Epithelial cell of proximal tubule (primary cell): ENCODE measurements at places on chromosomes 5 and 9.

DNA sequence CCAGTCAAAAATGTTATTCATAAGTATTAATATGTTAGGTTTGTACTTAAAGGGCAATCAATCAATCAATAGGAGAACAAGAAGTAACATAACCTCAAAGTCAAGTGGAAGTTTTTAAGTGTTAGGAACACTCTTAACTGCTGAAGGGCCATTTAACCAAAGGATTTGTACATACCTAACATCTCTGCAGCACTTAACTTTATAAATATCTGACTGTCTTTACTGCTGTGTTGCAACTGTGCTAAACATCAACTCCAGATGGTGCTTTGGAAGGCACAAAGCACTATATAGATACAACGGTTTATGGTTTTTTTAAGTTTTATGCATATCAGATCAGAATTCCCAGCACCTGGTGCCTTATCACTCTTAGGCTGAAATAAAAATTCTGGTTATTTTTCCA is 604.9 kb upstream of the PTGER4 start:
- DNase-seq: no peak

DNA sequence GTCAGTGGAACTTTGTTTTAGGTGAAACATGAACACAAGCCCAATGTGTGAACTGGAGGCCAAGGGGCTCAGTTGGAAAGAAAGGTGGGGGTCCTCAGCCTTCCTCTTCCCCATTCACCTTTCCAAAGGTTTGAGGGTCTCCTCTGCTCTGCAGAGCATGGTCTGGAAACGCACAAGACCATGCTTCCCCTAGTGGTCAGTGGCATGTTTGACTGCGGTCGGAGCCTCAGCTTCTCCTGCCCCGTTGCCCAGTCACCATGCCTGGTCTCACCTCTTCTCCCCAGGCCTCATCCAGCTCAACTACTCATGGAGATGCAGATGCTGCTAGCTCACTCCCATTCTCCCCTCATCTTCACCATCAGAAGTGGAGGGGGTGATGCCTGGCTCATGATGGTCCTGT is 340.3 kb downstream of the GADD45G start:
- no peak for DNase-seq

DNA sequence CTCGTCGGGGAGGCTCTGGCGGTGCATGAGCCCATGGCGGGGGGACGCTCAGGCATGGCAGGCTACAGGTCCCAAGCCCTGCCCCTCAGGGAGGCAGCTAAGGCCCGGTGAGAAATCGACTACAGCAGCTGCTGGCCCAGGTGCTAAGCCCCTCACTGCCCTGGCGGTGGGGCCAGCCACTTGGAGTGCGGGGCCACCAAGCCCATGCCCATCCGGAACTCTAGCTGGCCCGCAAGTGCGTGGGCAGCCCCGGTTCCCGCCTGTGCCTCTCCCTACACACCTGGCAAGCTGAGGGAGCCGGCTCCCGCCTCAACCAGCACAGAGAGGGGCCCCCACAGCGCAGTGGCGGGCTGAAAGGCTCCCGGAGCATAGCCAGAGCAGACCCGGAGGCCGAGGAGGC is 1896.9 kb upstream of the CDH6 start:
- no peak for DNase-seq

DNA sequence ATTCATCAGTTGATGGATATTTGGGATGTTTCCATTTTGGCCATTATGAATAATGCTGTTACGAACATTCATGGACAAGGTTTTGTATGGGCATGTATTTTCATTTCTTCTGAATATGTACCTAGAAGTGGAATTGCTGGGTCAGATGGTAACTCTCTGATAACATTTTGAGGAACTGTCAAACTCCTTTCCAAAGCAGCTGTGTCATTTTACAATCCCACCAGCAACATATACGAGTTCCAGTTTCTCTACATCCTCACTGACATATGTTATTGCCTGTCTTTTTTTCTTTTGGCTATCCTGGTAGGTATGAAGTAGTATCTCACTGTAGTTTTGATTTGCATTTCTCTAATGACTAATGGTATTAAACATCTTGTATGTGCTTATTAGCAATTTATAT is 86.7 kb downstream of the PRKACG start:
- no peak for DNase-seq

GRCh38 chr5:8184455-8185063 is 315.6 kb downstream of the MTRR start:
- no peak for DNase-seq

DNA sequence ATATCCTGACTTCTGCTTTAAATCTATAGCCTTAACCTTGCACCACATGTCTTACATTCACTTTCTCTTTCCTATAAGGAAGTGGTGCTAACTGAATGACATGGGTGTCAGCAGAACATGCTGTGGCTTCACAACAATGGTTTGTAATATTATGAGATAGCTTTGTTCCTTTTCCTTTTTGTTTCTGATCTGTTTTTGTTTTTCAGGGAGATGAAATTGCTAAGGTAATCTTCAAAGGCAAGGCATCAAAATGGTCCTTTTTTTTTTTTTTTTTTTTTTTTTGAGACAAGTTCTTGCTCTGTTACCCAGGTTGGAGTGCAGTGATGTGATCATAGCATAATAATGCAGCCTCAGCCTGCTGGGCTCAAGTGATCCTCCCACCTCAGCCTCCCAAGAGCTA is 53.6 kb upstream of the RANBP6 start:
- DNase-seq: no peak

GRCh38 chr5:60521376-60522291 is 178.3 kb downstream of the DEPDC1B start:
- DNase-seq: no peak

- peak; percentile 81 for DNase-seq
Measured at GRCh38 chr9:107693625-107694326, 204.2 kb upstream of the KLF4 start.

- DNase-seq: no peak
Measured at GRCh38 chr9:121731919-121732318, 80.5 kb downstream of the DAB2IP start.

DNA sequence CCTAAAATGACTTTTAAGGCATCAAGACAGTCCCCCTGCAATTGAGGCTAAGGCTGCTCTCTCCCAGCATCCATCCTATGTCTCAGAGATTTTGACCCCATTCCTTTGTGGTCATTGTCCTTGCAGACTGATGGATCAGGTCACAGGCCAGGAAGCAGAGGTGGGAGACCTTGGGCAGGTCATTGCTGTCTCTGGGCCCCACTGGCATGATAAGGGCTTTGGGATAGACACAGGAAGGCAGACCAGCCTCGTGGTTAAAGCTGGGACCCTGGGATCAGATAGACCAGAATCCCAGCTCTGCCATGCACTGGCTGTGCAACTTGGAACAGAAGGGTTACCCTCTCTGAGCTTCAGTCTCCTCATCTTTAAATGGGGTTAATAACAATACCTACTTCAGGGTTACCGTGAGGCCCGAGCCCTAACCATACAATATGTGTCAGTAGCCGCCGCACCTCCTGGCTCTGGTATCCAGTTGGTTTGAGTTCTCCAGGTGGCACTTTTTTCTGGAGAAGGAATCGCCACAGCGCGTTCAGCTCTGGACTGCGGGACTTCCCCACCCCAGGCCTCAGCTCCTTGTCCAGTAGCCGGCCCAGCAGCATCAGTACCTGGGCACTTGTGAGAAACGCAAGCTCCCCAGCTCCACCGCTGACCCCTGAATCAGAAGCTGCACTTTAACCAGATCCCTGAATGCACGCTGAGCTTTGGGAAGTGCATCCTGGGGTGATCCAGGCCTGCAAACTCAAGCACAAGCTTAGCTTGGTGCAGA is 21.4 kb downstream of the LAMC3 start:
- no peak for DNase-seq

DNA sequence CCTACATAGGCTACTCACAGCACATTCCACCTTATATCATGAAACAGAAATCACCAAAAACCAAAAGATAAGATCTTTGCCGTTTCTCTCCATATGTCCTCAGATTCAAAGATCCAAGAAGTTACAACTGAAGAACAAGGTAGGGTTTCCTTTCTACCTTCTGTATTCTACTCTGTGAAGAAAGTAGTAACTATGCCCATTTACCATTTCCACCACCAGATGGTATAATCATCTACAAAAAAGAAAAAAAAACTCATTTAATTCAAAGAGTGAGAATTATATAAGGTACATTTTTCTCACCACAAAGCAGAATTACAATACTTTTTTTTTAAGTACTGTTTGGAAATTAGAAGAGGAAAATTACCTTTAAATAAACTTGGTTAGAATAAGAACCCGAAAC is 172.6 kb upstream of the PTGER4 start:
- DNase-seq: no peak

GRCh38 chr5:114361724-114362196 is at the start of gene KCNN2:
KCNN2 (plus strand) TSS chr5:114362070; CDS start chr5:114362140, 70 bp downstream.
- peak; percentile 15 for DNase-seq

DNA sequence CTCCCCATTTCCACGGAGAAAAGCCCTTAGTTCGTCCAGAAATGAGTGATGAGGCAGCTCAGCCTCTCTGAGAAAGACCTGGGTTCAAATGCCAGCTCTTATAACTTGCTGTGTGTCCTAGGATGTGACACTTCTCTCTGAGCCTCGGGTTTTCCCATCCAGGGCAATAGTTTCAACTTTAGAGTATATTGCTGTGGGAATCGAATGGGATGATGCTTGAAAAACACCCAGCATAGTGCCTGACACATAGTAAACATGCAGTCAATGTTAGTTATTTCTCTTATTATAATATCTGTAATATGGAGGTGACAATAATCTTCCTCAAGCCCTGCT is 430 bp upstream of the MAPKAP1 start:
- DNase-seq: no peak

GRCh38 chr9:1018121-1018520 is 32.0 kb upstream of the DMRT2 start:
- no peak for DNase-seq

DNA sequence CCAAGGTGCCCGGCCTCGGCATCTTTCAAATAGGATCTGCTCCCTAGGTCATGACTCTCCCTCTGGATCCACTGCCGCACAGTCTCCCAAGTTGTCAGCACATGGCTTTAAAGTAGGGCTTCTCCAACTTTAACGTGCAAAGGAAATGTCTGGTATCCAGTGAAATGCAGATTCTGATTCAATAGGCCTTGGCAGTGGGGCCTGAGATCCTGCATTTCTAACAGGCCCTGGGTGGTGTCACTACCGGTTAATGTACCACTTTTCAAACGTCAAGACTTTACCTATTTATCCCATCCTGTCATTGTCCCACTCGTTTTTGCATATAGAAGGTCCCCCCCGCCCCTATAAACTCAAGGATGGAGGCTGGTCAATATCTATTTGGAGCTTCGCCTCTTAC is 137.6 kb upstream of the ZNF618 start:
- DNase-seq: no peak

DNA sequence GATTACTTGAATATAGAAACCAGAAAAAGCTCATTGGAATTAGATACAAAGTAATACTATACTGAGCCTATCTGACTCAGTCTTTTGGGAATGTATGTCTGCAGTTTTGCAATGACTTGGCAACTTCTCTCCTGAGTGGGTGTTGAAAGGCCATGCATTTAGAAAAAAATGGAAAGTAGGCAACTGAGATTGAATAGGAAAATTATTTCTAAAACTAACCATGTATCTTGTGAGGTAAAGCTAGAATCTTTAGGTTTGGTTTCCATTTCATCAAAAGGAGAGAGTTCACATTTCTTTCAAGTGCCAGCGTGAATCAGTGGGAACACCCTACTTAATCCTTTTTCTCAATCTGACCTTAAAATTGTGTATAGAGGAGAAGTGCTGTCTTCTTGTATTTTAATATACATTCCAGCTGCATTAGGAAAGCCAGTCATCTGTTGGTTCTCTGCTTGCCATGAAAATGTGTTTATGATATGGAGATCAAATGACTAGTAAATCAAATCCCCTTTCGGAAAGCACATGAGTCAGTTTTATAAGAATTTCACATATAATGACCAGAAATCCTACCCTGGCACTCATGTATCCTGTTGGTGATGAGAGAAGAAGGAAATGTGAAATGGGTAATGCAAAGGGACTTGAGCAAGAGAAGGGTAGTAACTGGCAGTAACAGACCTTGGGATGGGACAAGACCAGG is 30.4 kb downstream of the NFX1 start:
- peak; percentile 65 for DNase-seq

- no peak for DNase-seq
Measured at GRCh38 chr5:156686380-156686779, 163.7 kb upstream of the PPP1R2B start.

DNA sequence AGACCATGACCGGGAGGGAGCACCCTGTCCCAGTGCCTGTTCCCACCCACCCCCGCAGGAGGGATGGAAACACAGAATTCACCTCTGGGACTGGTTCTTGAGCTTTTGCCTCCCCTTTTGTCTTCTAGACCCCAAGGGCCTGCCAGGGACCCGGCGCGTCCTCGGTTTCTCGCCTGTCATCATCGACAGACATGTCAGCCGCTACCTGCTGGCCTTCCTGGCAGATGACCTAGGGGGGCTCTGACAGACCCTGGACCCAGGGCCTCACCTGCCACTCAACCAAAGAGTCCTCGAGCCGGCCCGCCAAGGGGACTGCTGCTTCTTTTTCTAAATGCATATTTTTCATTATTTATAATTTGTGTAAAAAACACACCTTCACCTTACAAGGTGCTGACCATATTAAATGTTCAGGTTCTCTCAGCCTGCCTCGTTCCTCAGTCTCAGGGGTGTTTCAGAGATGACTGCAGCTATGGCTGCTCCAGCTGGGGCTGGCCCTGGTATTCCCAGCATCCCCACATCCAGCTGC is 16.9 kb downstream of the CARD19 start:
- no peak for DNase-seq

DNA sequence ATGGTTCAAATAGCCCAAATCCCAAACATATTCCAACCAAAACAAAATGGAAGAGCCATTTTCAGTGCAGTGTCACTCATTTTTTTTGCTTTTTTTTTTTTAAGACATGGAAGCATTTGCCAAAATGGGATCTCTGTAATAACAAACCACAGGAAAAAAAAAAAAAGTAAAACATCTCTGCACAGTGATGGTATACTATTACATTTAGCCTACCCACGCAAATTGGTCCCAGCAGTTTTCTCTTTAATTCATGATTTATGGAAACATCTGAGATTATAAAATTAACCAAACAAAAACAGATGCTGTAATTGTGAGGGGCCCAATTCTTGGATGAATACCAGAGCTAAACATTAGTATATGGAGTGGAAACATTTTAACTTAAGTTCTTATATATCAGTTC is 566.6 kb downstream of the ZNF608 start:
- no peak for DNase-seq

DNA sequence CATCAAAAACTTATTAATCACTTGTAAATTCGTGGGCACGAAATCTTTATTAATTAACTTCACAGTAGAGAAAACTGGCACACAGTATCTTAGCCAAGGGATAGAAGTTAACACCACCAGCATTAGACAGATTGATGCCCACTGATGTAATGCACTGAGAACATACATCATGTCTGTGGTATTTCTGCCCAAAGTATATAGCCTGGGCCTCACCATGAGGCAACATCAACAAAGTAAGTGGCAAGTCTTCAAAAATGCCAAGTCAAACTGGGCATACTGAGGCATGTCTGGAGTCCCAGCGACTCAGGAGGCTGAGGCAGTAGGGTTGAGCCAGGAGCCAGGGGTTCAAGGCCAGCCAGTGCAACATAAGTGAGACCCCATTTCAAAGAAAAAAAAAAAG is 79.5 kb downstream of the GLIS3 start:
- no peak for DNase-seq

- DNase-seq: no peak
Measured at GRCh38 chr9:100196828-100197227, 97.8 kb downstream of the INVS start.

GRCh38 chr9:114002271-114002985 is 75.7 kb downstream of the AMBP start:
- DNase-seq: no peak
